RWPE1 (cell line): ENCODE measurements at places on chromosomes 5 and 9.

- DNase-seq, result no peak
These were observed 272.6 kb upstream of the IRX2 start for GRCh38 chr5:3024126-3024525.

- no peak for DNase-seq
These were observed 472.3 kb downstream of the HINT1 start for GRCh38 chr5:130692770-130693169.

GRCh38 chr9:119280740-119281485 is 88.3 kb downstream of the BRINP1 start:
- no peak for DNase-seq

DNA sequence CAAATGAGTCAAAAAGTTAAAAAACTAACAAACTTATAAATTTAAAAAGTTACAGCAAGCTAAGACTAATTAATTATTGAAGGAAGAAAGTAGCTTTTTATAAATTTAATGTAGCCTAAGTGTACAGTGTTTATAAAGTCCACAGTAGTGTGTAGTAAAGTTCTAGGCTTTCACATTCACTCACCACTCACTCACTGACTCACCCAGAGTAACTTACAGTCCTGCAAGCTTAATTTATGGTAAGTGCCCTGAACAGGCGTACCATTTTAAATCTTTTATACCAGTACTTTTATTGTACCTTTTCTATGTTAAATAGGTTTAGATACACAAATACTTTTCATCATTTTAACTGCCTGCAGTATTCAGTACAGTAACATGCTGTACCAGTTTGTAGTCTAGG is 80.0 kb upstream of the C9orf72 start:
- no peak for DNase-seq

DNA sequence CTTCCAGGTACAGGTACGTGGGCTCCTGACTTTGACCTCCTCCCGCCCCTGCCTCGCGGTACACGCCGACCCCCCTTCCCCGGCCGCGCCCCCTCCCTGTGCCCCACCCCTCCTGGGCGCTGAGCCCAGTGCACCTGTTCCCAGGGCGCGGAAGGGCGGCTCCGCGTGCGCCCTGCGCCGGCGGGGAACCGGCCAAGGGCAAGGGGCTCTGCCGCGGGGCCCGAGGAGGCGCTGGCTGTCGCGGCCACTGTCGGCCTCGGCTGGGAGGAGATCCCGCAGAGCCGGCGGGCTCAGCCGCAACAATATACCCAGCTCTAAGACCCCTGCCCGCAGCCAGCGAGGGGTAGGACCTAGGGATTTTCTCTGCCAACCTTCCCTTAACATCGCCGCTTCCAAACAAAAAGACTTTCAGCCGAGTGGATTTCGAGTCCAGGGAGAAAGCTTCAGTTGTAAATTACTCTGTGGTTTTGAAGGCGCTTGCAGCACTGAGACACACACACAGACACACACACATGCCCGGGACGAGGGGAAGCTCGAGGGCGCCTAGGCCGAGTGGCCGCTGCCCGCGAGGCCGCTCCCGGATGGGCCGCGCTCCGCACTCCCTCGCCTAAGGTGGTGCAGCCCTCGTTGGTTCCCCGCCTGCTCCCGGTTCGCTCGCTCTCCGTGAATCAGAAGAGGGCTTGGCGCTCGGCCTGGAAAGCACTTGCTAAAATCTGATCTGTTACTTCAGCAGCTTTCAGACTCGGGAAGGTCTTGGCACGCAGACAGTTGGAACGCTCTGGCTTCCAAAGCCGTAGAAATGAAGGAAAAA is 1.2 kb downstream of the FGF18 start:
- DNase-seq, result no peak

DNA sequence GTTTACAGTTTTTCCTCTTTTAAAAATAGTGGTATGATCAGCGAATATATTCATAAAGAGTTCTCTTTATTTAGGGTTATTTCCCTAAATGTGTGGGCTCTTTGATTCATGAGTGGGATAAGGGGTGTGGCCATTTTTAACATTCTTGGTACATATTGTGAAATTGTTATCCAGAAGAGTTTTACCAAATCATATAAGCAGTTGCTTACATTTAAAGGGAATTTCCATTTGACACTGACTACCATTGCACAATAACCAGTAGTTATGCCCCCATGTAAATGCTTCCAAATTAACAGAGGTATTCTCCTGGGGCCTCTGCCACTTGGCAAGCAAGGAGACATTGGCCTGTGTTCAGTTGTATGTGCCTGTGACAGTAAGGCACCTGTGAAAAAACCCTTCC is 27.2 kb downstream of the SLC25A48 start:
- DNase-seq, result no peak

DNA sequence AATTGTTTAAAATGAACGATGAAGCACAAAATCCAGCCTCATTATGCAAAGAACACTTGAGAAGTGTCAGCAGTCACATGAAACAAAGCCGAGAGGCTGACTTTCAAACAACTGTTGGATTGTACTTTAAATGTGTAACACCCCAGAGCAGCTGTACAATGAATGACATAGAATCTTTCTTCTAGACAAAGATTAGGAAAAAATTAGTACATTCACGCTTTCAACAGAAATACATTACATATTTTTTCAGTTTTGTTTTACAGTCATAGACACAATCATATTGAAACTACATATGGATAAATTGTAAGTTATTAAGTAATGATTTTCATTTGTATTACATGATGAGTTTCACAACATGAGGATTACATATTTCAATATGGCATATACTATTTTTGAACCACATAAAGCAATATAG is 10.6 kb upstream of the AGXT2 start:
- DNase-seq, result no peak

DNA sequence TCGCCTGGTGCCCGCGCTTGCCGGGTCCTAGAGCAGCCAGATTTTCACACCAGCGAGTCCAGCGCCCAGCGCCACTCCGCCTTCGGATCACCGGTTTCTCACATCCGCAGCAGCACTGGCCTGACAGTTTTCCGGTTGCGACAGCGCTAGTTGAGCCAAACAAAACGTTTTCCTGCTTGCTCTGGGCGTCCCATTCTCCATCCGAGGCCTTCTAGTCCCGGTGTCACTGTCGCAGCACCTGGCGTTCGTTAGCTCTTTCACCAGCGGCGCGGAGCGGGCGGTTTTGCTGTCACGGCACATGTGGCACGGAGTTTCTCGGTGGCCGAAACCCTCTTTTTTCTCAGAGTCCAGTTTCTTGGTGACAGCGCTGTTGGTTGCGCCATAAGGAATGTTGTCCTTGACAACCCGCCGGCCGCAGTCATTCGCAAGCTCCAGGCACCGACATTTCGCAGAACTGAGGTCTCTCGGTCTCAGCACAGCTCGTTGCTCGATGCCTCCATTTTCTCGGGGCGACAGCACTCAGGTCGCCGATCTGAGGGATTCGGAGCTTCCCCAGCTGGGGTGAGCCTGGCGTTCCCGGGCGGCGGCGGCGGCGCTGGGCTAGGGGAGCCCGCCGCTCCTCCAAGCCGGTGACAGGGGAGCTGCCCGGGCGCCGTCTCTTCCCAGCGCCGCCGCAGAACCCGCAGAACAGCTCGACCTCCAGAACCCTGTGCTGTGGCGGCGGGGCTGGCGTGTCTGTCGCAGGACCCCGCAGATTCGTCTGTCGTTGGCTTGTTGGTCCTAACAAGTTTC is 47.8 kb downstream of the ANXA2R start:
- DNase-seq, result no peak

- DNase-seq, result no peak
These were observed 67.7 kb downstream of the C5orf15 start for GRCh38 chr5:133900534-133901270.

DNA sequence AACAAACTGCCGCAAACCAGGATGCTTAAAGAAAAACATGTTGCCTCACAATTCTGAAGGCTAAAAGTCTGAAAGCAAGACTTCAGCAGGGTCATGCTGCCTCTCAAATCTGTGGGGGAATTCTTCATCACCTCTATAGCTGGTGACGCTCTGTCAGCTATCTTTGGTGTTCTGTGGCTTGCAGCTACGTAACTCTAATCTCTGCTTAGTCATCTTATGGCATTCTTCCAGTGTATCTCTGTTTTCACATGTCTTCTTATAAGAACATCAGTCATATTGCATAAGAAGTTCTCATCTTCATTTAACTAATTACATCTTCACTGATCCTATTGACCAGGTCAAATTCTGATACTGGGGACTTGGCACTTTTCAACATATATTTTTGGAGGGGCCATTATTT is 243.0 kb downstream of the CDH10 start:
- peak; percentile 67 for DNase-seq

GRCh38 chr9:115882911-115883310 is 270.7 kb upstream of the PAPPA start:
- DNase-seq, result no peak
